ENCODE measurements at places on chromosomes 11 and 22.
A peak's percentile ranks its signal among the peaks of the same experiment; 100 is the strongest.

GRCh38 chr11:108048269-108048668, 39.6 kb downstream of the CUL5 start:
- no peak for DNase-seq

DNA sequence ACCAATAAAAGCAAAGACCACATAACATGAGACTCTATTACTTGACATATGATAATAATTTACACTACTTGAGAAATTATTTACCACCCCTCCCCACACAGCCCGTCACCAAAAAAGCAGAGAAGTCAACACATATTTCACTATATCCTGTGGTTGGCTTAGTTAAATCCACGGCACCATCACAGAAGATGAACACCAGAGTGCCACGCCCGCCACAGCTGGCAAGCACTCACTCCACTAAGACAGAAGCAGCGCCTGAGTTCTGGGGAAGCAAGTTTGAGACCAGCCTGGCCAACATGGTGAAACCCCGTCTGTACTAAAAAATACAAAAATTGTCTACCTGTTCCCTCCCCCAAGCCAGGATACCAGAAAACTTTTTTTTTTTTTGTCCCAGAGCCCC, 53.1 kb downstream of the PACSIN2 start:
- no peak for DNase-seq

DNA sequence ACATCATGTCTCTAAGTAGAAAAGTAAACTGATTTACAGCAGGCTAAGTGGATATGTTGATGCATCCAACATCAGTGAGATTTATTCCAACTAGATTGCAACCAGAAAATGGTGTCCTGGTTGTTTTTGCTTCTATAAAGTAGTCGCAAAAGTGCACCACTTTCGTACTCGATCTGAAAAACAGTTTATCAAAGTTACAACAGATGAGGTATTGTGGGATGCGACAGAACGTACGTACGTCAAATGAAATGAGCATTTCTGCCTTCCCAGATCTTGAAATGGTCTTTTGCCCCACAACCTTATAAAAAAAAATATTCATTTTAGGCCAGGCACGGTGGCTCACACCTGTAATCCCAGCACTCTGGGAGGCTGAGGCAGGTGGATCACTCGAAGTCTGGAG, 13.7 kb downstream of the GRAP2 start:
- no peak for DNase-seq

GRCh38 chr11:109939166-109939810, 153.9 kb upstream of the ZC3H12C start:
- peak; percentile 75 for DNase-seq

GRCh38 chr11:87031433-87032170, 6.1 kb upstream of the TMEM135 start:
- DNase-seq: no peak

DNA sequence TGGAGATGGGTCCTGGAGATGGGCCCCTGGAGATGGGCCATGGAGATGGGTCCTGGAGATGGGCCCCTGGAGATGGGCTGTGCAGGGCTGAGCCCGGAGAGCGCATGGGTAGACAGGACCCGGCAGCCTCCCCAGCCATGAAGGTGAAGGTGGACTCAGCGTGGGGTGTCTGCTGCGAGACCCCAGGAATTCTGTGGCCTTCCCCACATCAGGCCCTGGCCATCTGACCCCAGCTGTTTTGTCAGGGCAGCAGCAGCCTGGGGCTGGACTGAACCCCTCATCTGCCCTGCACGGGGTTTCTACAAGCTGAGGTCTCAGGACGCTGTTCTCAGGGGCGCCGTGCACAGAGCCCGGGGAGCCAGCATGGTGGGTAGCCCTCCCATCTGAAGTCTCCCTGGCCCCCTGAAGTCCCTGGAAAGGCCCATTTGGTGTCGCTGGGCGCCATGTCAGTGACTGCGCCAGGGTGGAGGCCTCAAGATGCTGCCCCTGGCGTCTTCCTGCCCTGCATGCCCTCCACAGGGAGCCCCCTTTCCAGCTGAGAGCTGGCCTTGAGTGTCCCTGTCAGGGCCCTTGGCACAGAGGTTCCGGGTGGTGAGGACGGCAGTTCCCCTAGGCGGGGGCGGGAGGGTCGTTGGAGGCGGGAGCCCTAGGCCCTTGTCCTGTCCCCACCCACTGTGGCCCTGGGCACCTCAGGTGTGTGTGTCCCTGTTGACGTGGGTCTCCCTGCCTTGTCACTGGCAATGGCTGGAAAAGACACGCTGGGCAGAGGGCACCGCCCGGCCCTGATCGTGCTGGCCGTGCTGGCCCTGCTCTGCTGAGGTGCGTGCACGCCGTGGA, 5.4 kb downstream of the BRSK2 start:
- no peak for DNase-seq

DNA sequence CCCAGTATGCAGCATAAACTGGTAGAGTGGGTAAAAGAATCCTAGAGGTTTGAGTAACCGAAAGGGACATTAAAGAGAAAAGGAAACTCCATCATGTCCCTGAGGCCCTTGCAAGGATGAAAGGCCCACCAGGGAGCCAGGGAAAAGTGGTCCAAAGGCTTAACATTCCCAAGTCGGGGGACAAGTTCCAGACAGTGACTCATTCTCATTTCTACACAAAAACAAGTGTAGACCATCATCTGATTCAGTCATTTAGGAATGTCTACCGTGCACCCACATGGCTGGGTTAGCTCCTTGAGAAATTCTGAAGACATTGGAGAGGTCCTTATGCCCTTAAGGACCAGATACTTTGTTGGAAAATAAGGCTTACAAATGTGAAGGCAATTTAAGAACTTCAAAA, 4.8 kb upstream of the NOX4 start:
- DNase-seq: no peak

GRCh38 chr11:72724021-72724551, 28.1 kb downstream of the ARAP1 start:
- no peak for DNase-seq

- no peak for DNase-seq
Observed at GRCh38 chr22:22558071-22558971, 744 bp downstream of the PRAME start.

Data from SHP77 (cell line).